Osteocyte (in vitro differentiated cells): ENCODE measurements at places on chromosomes 4 and X. TPM values are rescaled to one million over a fixed set of nuclear protein-coding genes. Genes with fewer than 3 reads are reported as not detected.

The CT83 gene
- total RNA-seq = not detected in 2 replicates

The RP2 gene
- total RNA-seq = 15.0 and 15.7 TPM in 2 replicates

The TLR1 gene
- total RNA-seq = 0.42 and 0.48 TPM in 2 replicates

The HSD17B13 gene
- total RNA-seq = 0.16 TPM in 1 of 2 replicates, not detected in the other

The CFAP97 gene
- total RNA-seq = 45.8 and 54.0 TPM in 2 replicates

The SCD5 gene
- 23.7 and 23.9 TPM in 2 replicates for total RNA-seq

The ATOH1 gene
- not detected in 2 replicates for total RNA-seq

The GRID2 gene
- not detected in 2 replicates for total RNA-seq

The TBC1D25 gene
- 16.4 and 19.9 TPM in 2 replicates for total RNA-seq

The TEX13B gene
- not detected in 2 replicates for total RNA-seq

The GLA gene
- 26.4 and 28.1 TPM in 2 replicates for total RNA-seq

The SHOX gene
- total RNA-seq = 0.21 TPM in 1 of 2 replicates, not detected in the other

The SCFD2 gene
- 10.3 and 14.0 TPM in 2 replicates for total RNA-seq

The SPP1 gene
- total RNA-seq = 5.6 and 6.5 TPM in 2 replicates

The COL4A6 gene
- total RNA-seq = 36.2 and 36.9 TPM in 2 replicates

The RAI2 gene
- total RNA-seq = 0.27 and 0.34 TPM in 2 replicates

The CHM gene
- total RNA-seq = 62.1 and 62.2 TPM in 2 replicates

The ADH1C gene
- not detected in 2 replicates for total RNA-seq

The TEX13D gene
- not detected in 2 replicates for total RNA-seq

The SASH3 gene
- not detected in 2 replicates for total RNA-seq

The ADGRA3 gene
- 32.2 and 34.0 TPM in 2 replicates for total RNA-seq

The MORC4 gene
- total RNA-seq = 23.5 and 25.9 TPM in 2 replicates

The MAOA gene
- 0.26 and 0.32 TPM in 2 replicates for total RNA-seq

The ZNF280C gene
- 5.6 and 6.3 TPM in 2 replicates for total RNA-seq

The SPANXN5 gene
- total RNA-seq = not detected in 2 replicates

The CORIN gene
- total RNA-seq = 1.6 and 2.6 TPM in 2 replicates

The SAGE1 gene
- not detected in 2 replicates for total RNA-seq

The TSR2 gene
- 25.2 and 29.1 TPM in 2 replicates for total RNA-seq

The GRIA3 gene
- not detected in 2 replicates for total RNA-seq

The GUCY1A1 gene
- total RNA-seq = 10.8 and 11.5 TPM in 2 replicates

The KLHL34 gene
- total RNA-seq = not detected in 2 replicates

The CENPVL1 gene
- total RNA-seq = not detected in 2 replicates

The CLCN4 gene
- total RNA-seq = 2.3 and 3.7 TPM in 2 replicates

The BEND2 gene
- total RNA-seq = not detected in 2 replicates

The ENPEP gene
- 0.47 and 0.94 TPM in 2 replicates for total RNA-seq

The TNMD gene
- total RNA-seq = not detected in 2 replicates

The BANK1 gene
- total RNA-seq = 0.63 and 1.0 TPM in 2 replicates

The MAGEE2 gene
- not detected in 2 replicates for total RNA-seq

The PRKG2 gene
- not detected in 2 replicates for total RNA-seq

The ZDHHC15 gene
- 0.08 and 0.13 TPM in 2 replicates for total RNA-seq

The ARHGAP24 gene
- total RNA-seq = 29.3 and 29.6 TPM in 2 replicates

The RBM46 gene
- total RNA-seq = not detected in 2 replicates

The SOWAHB gene
- total RNA-seq = 0.75 and 0.91 TPM in 2 replicates

The FRMD7 gene
- 0.30 and 0.44 TPM in 2 replicates for total RNA-seq

The AFF2 gene
- total RNA-seq = 0.89 and 0.99 TPM in 2 replicates

The L1CAM gene
- 13.0 and 16.6 TPM in 2 replicates for total RNA-seq

The SPIN3 gene
- total RNA-seq = 13.3 and 13.9 TPM in 2 replicates

The TRIM61 gene
- not detected in 2 replicates for total RNA-seq

The UGT2B17 gene
- not detected in 2 replicates for total RNA-seq

The CT47B1 gene
- not detected in 2 replicates for total RNA-seq

The ASB9 gene
- total RNA-seq = not detected in 2 replicates

The AMOT gene
- 6.7 and 7.2 TPM in 2 replicates for total RNA-seq

The SMIM10L2A gene
- 0.21 and 0.32 TPM in 2 replicates for total RNA-seq
